ENCODE measurements at places on chromosomes 4 and X. TPM values are rescaled to one million over a fixed set of nuclear protein-coding genes. Genes with fewer than 3 reads are reported as not detected.
A peak's percentile ranks its signal among the peaks of the same experiment; 100 is the strongest.

The OGT gene
- 123 TPM for total RNA-seq

DNA sequence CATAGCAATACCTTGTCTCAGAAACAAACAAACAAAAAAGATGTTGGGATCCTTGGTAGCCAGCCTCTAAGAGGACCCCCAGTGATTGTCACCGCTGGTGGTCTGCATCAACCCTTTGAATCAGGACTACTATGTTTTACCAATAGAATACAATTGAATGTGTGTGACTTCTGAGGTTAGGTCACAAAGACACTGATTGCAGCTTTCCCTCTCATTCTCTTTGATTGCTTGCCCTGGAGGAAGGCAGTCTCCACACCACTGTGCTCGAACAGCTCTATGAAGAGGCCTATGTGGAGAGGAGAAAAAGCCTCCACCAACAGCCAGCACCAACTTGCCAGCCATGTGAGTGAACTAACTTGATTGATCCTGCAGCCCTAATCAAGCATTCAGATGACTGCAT is 2.8 kb upstream of the SMIM14 start:
- no peaks in the 10 kb centered on the region for H3K36me3 ChIP-seq
- no peak overlapping the region for H3K27ac ChIP-seq
- peaks cover 10% of the 10 kb centered on the region for H3K4me1 ChIP-seq
- no peak for DNase-seq
- no peaks in the 10 kb centered on the region for H3K27me3 ChIP-seq
- H3K4me3 ChIP-seq = no peak overlapping the region

The LIMCH1 gene
- 339 TPM for total RNA-seq

GRCh38 chr4:144174401-144175067 is 34.0 kb upstream of the GYPA start:
- H3K27me3 ChIP-seq = 0 out of 2 replicates have a peak, but pooled peaks cover 2% of the 10 kb centered on the region
- no peak overlapping the region for H3K4me3 ChIP-seq
- H3K36me3 ChIP-seq = no peaks in the 10 kb centered on the region
- DNase-seq = peak; percentile 34

GRCh38 chr4:81030061-81030980 is at the start of gene BMP3:
BMP3 (plus strand) TSS chr4:81030708; CDS start chr4:81031285, 577 bp downstream.
- H3K4me1 ChIP-seq = 0 out of 2 replicates have a peak, but pooled peaks cover 6% of the 10 kb centered on the region
- peak within 1 kb of the TSS; percentile 63 for H3K4me3 ChIP-seq
- no peak within 1 kb of the TSS for H3K27ac ChIP-seq
- no peaks in the 10 kb centered on the region for H3K27me3 ChIP-seq
- H3K36me3 ChIP-seq = no peaks in the 10 kb centered on the region
- peak; percentile 20 for DNase-seq

DNA sequence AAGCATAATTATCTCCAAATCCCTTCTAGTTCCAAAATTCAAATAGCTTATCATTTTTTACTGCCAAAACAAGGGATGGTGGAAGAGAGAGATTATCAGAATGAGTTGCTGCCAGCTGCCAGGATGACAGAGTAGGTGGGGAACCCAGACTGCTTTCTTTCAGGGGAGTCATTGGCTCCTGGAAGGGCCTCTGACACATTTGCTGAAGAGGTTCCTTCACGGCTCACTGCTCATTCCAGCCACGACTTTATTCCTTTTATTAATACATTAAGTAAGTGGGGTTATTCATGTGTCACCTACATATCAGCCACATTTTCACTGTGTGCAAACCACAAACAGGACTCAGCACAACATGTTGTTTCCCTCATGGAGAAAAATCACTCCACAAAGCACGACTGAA is 12.7 kb upstream of the SMIM43 start:
- H3K36me3 ChIP-seq = no peaks in the 10 kb centered on the region
- no peak overlapping the region for H3K27ac ChIP-seq
- no peaks in the 10 kb centered on the region for H3K27me3 ChIP-seq
- no peak for DNase-seq

The AMBN gene
- total RNA-seq = not detected

The GPR82 gene
- not detected for total RNA-seq

DNA sequence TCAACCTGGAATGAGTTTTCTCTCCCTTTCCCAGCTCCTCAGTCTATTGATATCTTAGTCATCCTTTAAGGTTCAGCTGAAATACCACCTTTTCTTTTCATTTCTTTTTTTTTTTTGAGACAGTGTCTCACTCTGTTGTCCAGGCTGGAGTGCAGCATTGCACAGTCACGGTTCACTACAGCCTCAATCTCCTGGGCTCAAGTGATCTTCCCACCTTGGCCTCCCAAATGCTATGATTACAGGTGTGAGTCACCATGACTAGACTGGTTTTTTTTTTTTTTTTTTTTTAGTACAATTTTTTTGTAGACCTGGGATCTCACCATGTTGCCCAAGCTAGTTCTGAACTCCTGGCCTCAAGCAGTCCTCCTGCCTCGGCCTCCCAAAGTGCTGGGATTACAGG is 28.9 kb downstream of the AFF1 start:
- no peak overlapping the region for H3K4me3 ChIP-seq
- peak overlapping the region; percentile 43 for H3K27ac ChIP-seq
- H3K27me3 ChIP-seq = no peaks in the 10 kb centered on the region
- DNase-seq = peak; percentile 56

The DHX15 gene
- total RNA-seq = 134 TPM

The HPGD gene
- 0.96 TPM for total RNA-seq

GRCh38 chrX:130909469-130910136 is 6.6 kb upstream of the ENOX2 start:
- no peak overlapping the region for H3K4me3 ChIP-seq
- no peak overlapping the region for H3K27ac ChIP-seq
- no peak for DNase-seq
- 0 out of 2 replicates have a peak, but pooled peaks cover 6% of the 10 kb centered on the region for H3K27me3 ChIP-seq
- H3K36me3 ChIP-seq = no peaks in the 10 kb centered on the region
- no peaks in the 10 kb centered on the region for H3K4me1 ChIP-seq

The ERAS gene
- 0.50 TPM for total RNA-seq

DNA sequence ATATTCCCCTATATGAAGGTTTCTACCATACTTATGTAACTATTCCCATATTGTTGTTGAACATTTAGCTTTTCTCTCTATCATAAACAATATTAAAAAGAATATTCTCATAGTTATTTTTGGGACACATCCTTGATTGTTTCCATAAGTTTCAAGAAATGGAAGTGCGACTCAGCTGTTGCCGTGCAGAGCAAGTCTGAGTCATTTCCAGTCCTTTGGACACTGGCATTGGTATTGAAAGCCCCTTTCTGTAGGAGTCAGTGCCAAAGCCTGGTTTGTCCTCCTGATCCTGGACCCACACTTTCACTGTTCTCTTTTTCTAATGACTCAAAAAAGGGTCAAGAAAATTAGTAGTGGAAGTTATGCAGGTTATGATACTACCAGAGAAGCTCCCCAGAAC is 108.3 kb upstream of the DIAPH2 start:
- no peak overlapping the region for H3K27ac ChIP-seq
- H3K4me1 ChIP-seq = no peaks in the 10 kb centered on the region
- no peak for DNase-seq
- no peaks in the 10 kb centered on the region for H3K36me3 ChIP-seq
- no peaks in the 10 kb centered on the region for H3K27me3 ChIP-seq

- no peak overlapping the region for H3K4me3 ChIP-seq
- H3K27ac ChIP-seq = no peak overlapping the region
- H3K4me1 ChIP-seq = no peaks in the 10 kb centered on the region
Observed at GRCh38 chr4:61913619-61914018, 713.5 kb downstream of the ADGRL3 start.

The MAML3 gene
- total RNA-seq = 15.2 TPM

DNA sequence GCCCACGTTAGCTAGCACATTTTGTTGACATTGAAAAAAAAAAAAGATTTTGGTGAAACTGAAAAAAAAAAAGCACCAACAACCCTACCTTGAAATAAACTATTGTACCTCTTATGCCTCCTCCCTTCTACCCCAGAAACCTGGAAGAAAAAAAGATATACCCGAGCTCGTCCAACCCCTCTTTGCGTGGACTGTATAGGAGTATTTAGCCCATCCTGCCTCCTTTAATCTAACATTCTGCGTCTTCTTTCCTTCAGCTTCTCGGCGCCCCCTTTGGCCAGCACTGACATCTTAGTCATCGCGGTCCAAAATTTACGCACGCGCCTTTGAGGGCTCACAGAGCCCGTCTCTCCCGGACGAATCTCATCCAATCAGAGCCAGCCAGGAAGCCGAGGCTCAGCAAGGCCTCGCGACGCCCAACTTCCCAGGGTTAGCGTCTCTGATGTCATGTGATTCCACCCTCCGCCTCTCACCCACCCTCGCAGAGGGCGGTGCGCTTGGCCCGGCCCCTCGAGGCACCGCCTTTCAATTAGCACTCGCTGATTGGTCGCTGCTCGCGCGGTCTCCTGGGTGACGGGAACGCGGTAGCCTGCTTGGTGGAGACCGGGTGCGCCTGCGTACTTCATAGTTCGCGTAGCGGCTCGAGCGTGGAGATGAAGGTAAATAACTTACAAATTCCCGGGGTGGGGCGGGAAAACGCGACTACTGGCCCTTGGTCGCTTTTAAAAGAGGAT is at the start of gene WDR19:
Gene WDR19 (plus strand): TSS at position 625 of the 734 bp plus-strand sequence. CDS start 29 bp downstream, at position 654.
- no peaks in the 10 kb centered on the region for H3K36me3 ChIP-seq
- peak; percentile 99 for DNase-seq
- H3K4me3 ChIP-seq = peak within 1 kb of the TSS; percentile 74
- no peaks in the 10 kb centered on the region for H3K27me3 ChIP-seq

DNA sequence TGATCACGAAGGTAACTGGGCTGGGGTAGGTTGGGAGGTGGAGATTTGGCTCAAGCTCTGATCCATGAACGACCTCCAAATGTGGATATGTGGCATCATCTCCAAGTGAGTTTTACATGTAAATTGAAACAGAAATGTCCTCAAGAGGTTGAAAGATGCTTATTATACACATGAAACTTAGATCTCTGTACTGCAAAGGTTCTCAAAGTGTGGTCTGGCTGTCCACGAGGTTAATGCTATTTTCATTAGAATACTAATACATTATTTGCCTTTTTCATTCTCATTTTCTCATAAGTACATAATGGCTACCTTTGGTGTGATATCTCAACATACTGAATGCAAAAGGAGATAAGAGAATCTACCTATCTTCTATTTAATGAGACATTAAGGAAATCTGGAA is 198.2 kb downstream of the RASL11B start:
- no peak for DNase-seq
- H3K4me1 ChIP-seq = no peaks in the 10 kb centered on the region
- no peak overlapping the region for H3K4me3 ChIP-seq
- H3K27me3 ChIP-seq = no peaks in the 10 kb centered on the region
- no peak overlapping the region for H3K27ac ChIP-seq

DNA sequence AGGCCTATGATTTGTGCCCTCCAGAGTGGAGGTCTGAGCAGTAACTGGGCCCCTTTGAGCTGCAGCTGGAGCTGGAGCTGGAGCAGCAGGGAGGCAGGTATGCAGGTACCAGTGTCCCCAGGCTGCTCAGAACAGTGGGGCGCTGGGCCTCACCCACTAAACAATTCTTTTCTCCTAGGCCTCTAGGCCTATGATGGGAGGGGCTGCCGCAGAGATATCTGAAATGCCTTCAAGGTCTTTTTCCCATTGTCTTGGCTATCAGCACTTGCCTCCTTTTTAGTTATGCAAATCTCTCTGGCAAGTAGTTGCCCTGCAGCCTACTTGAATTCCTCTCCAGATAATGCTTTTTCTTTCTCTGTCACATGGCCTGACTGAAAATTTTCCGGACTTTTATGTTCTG is 79.7 kb upstream of the OTUD4 start:
- no peak for DNase-seq
- no peaks in the 10 kb centered on the region for H3K4me1 ChIP-seq
- H3K27ac ChIP-seq = no peak overlapping the region
- no peaks in the 10 kb centered on the region for H3K36me3 ChIP-seq

DNA sequence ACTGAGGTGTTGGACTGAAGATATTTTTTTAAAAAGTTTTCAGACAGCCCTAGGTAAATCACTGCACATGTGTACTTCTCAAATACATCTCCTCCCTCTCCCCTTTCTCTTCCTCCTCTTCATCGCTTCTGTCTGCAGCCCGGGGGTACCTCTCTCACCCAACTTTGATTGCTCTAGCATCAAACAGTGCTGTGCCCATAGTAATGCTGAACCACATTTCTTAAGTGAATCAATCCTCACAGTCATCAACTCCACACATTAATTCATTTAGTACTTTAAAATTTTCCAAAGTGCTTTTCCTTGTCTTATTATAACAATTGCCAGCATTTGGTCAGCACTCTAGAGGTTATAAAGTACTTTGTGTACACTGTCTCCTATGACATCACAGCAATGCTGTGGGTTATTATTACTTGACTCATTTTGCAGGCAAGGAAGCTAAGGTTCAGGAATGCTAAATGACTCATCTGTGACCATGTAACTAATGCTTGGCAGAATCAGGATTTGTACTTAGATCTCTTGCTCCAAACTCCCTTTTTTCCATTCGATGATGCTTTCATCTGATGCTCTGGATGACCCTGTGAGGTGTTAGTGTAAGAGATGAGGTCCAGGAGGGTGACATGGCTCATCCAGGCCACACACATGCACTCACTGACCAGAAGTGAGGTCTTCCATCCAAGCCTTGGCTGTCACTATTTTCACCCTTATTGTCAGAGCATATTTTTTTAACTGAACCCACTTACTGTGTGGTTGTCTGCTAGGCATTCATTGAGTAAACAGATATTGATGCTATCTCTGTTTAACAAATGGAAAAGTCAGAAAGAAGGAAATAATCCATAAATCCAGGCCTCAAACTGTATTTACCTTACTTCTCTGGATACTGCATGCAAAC is 58.8 kb downstream of the RHOH start:
- H3K27me3 ChIP-seq = no peaks in the 10 kb centered on the region
- peak overlapping the region; percentile 52 for H3K27ac ChIP-seq
- H3K4me1 ChIP-seq = peaks cover 50% of the 10 kb centered on the region

The GAGE1 gene
- total RNA-seq = not detected

GRCh38 chr4:40316782-40317635 is 18.1 kb upstream of the CHRNA9 start:
- H3K4me1 ChIP-seq = peaks cover 73% of the 10 kb centered on the region
- H3K27ac ChIP-seq = peak overlapping the region; percentile 99
- H3K36me3 ChIP-seq = no peaks in the 10 kb centered on the region

All from PC-9 (cell line).